ENCODE measurements at places on chromosomes 7 and 10. TPM values are rescaled to one million over a fixed set of nuclear protein-coding genes. Genes with fewer than 3 reads are reported as not detected.

GRCh38 chr7:128879939-128880746 lies 17.5 kb downstream of the ATP6V1F start:
- DNase-seq = no peak

GRCh38 chr10:125093199-125093973 lies 67.0 kb downstream of the CTBP2 start:
- DNase-seq = no peak

DNA sequence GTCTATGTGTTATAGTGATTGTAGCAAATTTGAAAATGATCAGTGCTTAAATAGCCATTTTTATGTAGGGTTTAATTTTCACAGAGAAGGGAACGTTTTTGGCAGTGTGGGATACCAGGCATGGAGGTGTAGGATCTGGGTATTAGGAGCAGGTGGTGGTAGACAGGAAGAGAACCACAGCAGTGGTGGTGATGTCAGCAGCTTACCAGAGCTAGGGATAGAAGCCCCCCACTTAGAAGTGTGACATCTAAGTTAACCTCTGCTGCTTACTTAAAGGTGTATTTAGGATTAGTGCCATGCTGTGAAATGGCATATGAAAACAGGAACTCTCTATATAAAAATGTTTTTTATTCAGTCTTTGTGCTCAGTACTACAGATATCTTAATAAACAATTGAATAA lies 73.8 kb downstream of the CREM start:
- no peak for DNase-seq

DNA sequence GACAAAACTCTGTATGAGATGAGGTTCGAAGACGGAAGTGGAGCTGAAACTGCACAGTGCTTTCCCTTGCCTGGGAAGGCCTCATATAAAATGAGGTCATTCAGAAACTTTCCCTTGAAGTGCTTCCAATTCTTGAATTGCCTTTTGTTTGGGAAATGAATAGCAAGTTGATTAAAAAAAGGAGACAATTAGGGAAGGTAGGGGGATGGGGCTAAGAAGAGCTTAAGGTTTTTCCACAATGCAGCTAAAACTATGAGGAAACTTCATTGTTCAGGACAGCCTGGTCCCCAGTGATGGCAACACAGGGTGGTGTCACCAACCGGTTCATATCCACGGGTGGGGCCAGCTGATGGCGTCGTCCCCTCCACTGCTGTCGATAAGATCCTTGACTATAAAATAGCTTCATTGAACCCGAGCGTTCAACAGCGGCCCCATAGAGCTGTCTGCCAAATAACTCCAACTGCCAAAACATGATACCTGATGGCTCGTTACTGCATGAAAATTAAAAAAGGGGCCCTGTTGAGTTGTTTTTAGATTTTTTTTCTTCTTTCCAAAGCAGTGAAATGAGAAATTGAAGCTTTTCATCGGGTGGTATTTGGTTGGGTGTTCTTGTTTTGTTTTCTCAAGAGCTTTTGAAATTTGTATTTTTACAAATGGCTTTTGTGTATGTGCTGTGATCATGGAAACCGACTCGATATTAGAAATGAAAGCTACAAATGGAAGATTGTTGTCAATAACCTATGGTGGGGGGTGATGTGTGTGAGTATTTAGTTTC lies 2.8 kb upstream of the CELF2 start:
- no peak for DNase-seq

SPOCK2 gene
- 27.9 TPM for total RNA-seq

OIT3 gene
- not detected for total RNA-seq

CPVL gene
- total RNA-seq = 31.3 TPM

ADGRA1 gene
- total RNA-seq = not detected
